ENCODE measurements at places on chromosomes 6 and 20.

DNA sequence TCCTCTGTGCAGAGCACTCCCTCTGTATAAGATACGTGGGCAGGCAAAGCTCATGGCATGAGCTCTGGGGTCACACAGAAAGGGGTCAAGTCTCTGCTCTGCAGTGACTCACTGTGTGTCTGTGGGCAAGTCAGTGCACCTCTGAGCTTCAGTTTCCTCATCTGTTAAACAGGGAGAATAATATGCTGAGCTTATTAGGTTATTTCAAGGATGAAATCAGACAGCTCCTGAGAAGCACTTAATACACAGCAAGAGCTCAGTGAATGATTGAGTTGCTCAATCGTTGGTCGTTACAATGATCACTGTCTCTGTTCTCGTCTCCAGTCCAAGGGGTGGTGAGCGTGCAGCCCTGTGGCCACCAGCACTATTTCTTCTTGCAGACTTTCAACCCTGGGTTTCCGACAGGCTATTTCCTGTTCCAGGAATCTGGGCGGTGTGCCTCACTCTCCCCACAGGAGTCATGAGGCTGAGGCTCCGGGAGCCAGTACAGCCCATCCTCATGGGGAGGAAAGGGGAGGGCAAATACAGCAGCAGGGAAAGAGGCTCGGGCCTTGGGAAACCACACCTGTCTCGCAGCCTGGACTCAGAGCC lies 28.9 kb downstream of the KIAA1755 start:
- DNase-seq, result no peak

GRCh38 chr6:158595223-158595622 lies 35.3 kb downstream of the TMEM181 start:
- no peak for DNase-seq

DNA sequence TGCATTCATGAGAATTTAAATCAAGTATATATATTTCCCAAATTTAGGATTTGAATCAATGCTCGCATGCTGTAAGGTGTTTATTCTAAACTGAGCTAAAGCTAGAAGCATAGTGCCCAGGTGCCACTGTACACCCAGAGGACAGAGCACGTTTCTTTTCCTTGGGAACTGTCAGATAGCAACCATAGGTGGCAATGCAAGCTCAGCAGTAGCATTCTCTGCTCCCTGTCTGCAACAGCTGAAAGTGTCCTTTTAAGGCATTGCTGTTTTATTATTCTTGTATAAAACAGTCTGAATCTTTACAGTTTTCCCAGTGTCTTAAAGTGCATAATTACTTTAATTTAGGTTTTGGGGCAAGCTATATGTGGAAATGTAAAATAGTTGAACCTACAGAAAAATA lies 443.4 kb upstream of the MMS22L start:
- DNase-seq, result no peak

- no peak for DNase-seq
Observed at GRCh38 chr6:45864651-45865050, 151.0 kb downstream of the CLIC5 start.

GRCh38 chr6:2556761-2557160 lies 194.0 kb downstream of the MYLK4 start:
- no peak for DNase-seq

DNA sequence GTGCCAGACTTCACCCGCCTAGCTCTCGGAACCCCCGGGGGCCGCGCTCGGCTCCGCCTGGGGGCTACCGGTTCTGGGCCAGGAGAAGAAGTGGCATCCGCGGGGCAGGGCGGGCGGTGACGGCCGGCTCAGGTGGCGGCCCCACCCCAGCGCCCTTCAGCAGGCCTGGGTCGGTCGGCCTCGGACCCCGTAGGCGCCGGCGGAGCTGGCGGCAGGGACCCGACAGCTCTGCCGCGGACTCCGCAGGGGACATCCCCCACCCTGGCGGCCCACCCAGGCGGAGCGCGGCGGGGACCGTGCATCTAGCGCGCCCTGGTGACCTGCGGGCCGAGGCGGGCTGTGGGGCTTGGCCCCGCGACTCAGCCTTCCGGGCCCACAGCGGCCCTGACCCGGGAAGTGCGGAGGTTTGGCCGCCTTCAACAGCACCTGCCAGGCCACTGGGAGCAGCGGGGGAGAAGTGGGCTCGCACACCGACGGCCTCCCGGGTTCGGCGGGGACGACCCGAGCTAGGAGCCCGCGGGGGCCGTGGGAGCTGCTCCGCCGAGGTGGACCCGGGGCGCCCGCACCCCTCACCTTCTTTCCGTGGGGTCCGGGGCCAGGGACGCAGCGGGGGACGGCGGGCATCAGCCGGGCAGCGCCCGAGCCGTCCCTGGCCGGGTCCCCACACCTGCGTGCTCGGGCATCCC lies 87.1 kb downstream of the TMEM242 start:
- DNase-seq, result no peak

- DNase-seq, result peak; percentile 85
Observed at GRCh38 chr20:54305421-54305820, 97.5 kb downstream of the PFDN4 start.

DNA sequence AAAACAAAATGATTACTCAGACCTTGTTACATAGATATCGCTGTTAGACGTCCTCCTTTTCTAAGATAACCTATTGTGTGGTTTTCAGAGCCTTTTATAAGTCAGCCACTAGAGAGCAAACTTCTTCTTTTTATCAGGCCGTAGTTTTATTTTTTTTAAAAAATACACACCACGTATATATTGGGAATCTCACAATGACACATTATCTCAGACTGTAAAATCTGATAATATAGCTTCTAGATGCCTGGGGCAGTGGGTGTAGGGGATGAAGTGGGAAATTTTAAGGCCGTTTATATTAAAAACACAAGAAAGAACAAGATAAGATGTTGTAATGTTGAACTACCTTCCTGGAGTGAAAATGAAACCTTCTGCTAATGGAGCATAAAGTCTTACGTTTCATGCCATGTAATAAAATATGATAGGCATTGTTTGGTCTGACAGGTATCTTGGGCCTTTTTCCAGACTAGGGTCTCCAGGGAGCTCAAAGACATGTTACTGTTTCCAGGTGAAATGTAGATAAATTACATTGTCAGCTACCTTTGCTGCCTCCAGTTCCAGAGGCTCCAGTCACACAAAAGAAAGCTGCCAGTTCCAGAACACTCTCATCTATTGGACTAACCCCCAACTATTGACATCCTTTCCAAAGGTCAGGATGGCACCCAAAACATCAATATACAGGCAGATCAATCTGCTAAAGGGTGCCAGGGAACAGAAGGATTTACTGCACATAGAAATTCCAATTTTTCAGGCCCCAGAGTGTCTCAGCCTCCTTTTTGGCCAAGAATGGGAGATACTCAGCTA lies 130.2 kb upstream of the AKIRIN2 start:
- peak; percentile 14 for DNase-seq

- no peak for DNase-seq
Observed at GRCh38 chr20:58650181-58650775, 805 bp upstream of the STX16 start.

DNA sequence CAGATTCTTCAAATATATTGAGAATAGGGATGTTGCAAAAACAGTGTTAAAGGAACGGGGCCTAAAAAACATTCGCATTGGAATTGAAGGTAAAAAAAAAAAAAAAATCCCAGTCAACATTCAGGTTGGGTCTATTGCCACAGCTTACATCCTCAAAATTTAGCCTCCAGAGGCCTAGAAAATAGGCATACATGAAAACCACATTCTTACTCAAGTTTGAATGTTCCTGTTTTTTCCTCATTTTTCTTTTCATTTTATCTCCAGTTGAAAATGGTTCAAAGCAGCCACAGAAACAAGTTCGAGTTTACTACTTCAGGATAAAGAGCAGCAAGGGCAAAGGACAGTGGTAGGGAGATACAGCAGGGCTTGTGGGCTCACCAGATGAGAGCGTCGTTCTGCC lies 41.9 kb downstream of the KCTD20 start:
- no peak for DNase-seq

GRCh38 chr6:36677059-36677749 lies 1.3 kb upstream of the CDKN1A start:
- peak; percentile 31 for DNase-seq

- DNase-seq, result no peak
Observed at GRCh38 chr6:35512006-35512405, 690 bp downstream of the TULP1 start.

DNA sequence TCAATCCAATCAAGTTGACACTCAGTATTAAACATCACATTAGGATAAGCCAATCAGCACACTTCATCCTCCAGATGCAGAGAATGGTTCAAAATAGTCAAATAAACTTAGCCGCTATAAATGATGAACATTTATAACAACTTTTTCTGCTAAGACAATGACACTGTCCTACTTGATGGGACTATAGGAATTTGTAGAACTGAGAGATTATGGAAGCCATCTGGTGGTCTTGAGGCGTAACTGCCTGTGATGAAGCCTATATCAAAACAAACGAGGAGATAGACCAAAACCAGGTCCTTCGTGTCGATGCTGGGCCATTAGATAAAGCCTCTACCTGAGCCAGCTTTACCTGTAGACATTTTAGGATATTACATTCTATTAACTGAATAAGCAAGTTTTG lies 631.1 kb downstream of the COL12A1 start:
- peak; percentile 42 for DNase-seq

DNA sequence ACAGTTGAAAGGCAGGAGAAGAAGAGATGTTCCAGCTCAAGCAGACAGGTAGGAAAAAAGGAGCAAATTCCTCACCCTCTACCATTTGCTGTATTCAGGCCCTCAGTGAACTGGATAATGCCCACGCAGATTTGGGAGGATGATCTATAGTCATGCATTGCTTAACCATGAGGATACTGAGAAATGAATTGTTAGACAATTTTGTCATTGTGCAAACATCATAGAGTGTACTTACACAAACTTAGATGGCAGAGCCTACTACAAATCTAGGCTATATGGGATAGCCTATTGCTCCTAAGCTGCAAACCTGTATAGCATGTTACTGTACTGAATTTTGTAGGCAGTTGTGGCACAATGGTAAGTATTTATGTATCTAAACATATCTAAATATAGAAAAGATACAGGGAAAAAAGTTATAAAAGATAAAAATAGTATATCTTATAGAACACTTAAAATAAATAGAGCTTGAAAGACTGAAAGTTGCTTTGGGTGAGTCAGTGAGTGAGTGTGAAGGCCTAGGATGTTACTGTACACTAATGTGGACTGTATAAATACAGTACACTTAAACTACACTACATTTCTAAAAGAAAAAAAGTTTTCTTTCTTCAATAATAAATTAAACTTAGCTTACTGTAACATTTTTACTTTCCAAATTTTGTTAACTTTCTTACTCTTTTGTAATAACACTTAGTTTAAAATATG lies 672.3 kb downstream of the UTRN start:
- DNase-seq, result no peak

DNA sequence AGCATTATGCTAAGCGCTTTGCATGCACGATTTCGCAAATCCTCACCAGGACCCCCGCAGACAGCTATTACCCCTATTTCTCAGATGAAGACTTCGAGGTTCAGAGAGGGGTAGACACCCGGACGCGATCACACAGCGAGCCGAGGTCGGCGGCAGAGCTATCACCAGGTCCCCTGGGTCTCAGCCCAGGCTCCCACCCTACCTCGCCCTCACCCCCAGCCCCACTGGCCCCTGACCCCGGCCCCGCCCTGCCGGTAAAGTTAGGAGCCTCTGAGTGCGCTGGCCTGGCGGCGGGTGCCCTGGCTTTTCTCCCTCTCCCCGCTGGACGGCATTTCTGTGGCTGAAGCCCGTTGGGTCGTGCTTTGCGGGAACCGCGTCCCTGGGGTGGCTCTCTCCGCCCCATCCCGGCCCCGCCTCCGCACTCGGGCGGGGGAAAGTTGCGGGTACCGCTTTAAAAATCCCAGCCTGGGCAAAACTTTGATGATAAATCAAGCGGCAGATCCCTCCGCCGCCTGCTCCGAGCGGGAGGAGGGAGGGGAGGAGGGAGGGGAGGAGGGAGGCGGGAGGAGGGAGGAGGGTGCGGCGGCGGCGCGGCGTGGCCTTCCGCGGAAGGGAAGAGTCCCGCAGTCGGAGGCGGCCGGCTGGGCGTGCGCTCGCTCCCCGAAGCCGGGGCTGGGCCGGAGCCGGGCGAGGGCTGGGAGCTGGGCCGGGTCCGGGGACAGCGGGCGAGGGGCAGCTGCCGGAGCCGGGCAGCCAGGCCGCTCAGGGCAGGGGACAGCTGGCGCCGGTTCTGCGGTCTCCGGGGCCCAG lies at the start of gene VSTM2L:
TSS of gene VSTM2L (plus strand) at position 624 of the 810 bp plus-strand sequence. CDS start 224 bp downstream, outside the sequence.
- DNase-seq, result peak; percentile 50

DNA sequence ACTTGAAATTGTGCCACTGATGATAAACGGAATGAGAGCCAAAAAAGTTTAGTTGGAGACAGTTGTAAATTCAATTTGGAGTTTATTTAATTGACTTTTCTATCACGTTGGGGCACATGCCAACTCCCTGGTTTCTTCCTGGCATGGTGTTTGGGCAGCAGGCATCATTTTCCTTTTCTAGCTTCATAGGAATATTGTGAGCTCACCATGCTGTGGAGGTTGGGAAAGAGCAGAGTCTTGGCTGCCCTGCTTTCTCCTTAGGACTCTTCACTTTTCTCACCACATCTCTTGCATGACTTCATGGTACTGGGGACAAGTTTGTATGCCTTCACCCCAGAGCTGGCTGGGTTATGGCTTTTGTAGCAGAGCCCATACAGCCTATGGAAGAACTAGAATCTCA lies 6.4 kb downstream of the SCAND1 start:
- DNase-seq, result peak; percentile 9

DNA sequence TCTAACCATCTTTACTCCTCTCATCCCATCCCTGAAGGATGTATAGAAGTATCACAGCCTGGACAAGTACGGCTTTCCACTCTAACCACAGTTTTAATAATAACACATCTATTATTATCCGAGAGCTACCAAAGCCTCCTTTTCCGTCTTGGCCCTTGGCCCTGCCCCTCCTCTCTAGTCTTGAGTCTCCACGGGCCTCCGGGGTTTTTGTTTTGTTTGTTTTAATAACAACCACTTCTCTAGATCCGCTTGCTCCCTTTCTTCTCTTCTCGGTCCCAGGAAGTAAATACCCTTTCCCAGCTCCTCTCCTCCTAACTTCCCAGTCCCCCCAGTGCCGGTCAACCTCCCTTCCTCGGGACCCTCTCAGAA lies 661 bp downstream of the LCA5 start:
- DNase-seq, result no peak

GRCh38 chr6:99543968-99544367 lies 24.5 kb downstream of the CCNC start:
- DNase-seq, result no peak

GRCh38 chr6:96760153-96760687 lies 77.1 kb downstream of the GPR63 start:
- no peak for DNase-seq

GRCh38 chr6:113936093-113936934 lies 34.6 kb downstream of the HDAC2 start:
- peak; percentile 71 for DNase-seq

Data from fibroblast of skin of abdomen (primary cell).